Gastroesophageal sphincter (tissue), 4 donors: ENCODE measurements at places on chromosomes 1 and 21.

DNA sequence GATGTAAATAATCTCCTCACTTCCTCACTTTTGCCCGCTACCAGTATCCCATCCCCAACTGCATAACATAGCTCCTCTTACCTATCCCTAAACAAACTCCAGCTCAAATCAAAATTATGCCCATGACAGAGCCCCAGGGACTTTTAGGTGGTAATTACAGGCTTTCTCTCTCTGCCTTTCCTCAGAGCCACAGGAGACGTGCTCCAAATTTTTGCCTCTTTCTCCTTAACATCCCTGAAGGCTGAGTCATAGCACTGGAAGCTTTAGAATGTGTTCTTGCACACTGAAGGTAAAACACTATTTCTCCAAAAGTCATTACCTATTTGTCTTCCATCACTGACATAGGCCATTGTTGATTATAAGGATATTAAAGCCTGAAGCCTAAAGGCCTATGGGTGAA lies 263.5 kb upstream of the PLD5 start:
- no peak for ATAC-seq

DNA sequence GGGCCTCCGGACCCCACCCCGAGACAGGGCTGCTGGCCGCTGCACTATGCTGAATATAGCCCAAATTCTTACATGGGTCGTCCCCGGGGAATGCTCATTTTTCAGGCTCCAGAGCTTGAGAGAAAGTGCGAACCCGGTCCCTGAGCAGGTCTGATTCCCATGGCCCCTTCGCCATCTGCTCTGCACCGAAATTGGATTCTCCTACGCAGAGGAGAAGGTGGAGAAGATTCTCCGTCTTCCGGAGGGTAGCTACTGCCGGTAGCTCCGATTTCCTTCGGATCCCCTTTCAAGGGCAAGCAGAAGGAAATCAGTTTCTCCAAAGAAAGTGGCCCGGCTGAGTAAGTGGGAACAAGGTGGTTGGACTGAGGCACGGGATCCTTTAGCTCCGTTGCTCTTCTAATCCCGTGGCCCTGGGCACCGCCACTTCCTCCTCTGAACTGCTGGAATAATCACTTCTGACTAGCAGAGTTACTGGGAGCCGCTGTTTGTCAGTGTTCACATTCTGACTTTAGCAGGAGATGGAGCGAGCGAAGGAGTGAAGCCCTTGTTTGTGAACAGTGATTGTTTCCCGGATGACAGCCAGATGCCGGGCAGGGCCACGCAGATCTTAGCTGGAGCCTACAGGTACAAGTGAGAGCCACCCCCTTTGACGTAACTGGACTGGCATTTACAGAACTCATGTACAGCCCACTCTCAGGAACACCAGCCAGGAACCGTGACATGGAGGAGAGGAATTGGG lies 1.1 kb upstream of the ZNF496 start:
- no peak for ATAC-seq

GRCh38 chr1:172990598-172991215 lies 60.0 kb downstream of the TNFSF18 start:
- ATAC-seq: no peak

- no peak for ATAC-seq
These were observed 81.4 kb downstream of the CHRM3 start for GRCh38 chr1:239467730-239468129.

- peak; percentile 46 for ATAC-seq
These were observed 1.6 kb upstream of the STK40 start for GRCh38 chr1:36387141-36387949.

DNA sequence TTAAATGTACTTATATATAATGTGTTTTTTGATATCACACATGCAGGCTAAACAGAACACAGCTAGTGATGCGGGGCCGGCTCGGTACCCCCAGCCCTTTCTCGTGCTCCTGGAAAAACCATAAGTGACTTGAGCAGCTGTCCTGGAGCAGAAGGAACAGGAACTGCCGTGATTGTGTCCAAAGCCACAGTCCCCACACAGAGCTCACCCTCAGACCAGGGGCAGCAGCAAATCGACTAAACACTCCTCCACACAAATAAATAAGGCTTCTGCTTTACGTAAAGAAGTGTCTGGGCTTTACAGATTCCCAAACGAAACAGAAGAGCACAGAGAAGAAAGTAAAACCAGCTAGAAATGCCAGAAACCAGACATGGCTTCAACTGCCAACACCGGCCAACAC lies 9.6 kb downstream of the UBE2J2 start:
- ATAC-seq: no peak

DNA sequence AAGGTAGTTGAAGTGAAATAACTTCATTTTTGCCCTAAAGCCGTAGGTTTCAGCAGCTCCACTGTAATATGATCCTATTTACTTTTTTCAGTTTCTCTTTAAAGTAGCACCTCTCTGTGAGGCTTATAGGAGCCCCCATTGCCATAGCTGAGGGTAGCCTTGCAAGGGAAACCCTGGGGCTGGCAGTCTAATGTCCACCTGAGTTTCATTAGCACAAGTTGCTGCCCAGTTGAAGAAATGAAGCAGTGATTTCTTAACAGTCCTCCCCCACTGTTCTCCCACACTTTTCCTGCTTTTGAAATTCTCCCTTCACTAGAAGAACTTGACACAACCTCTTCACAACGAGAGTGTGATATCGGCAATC lies 1.5 kb downstream of the HMCN1 start:
- no peak for ATAC-seq

- ATAC-seq: no peak
These were observed 309.4 kb downstream of the NFIA start for GRCh38 chr1:61391730-61392129.

GRCh38 chr1:232322162-232322734 lies 307.7 kb downstream of the SIPA1L2 start:
- no peak for ATAC-seq

DNA sequence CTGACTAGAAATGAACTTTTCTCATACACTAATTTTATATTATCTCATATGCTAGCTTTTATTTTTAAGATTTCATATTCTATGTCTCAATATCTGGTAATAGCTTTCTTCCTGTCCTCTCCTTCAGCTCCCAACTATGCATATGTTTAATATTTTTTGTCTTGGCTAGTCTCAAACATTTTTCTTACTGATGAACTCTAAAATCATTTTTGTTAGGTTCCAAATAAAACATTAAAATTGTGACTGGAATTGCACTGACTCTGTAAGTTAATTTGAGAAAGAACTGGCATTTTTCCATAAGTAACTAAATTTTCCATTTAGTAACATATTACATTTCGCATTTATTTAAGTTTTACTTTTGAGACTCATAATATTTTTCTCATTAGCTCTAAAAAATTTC lies 368.5 kb upstream of the DPYD start:
- ATAC-seq: no peak

DNA sequence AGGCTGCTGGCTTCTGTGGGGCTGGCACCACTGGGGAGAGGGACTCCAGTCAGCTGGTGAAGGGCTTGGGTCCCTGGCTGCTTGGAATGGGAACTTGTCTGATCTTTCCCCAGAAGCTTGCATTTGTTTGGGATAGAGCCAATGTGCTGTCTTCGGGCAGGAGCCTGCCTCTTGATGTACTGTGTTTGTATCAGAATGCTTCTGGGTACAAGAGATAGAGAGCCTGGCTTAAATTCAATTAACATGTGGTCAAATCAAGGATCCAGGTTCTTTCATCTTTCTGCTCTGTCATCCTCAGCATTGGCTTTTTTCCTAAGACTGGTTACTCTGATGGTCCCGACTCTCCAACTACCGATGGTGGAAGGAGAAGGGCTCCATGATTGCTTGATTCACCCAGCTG lies 16.0 kb upstream of the PROK1 start:
- ATAC-seq: no peak

DNA sequence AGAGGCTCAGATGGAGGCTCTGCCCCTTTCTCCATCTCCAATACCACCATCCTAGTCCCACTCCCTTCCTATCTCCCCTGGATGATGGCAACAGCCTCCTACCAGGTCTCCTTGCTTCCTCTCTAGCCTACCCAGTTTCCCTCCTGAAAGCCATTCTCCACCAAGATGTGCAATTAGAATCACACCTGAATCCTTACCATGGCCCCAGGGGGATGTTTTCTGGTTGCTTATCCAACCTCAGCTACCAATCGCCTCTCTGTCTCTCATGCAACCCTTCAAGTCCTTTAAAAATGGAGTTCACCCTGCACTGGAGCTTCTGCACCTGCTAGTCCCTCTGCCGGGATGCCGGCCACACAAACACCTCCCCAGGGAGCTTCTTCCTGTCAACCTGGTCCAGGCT lies 2.9 kb downstream of the RCAN1 start:
- ATAC-seq: no peak

DNA sequence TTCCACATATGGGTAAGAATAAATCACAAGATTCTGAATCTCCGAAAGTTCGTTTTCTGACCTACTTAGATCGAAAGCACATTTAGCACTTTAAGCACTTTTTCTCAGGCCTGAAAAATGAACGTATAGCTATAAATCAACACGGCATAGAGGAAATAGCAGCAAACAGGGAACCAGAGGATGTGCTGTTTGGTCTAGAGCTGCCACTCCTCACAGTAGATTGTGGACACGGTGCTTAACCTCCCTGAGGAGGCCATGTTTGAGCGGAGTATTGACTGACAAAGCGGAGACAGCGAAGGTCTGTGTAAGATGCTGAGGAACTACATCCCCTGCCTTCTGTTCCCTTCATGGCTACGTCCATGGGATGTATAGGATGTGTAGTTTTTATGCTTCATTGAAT lies 452.8 kb upstream of the NCAM2 start:
- no peak for ATAC-seq

GRCh38 chr1:174928541-174928940 lies 71.2 kb upstream of the CACYBP start:
- ATAC-seq: no peak

DNA sequence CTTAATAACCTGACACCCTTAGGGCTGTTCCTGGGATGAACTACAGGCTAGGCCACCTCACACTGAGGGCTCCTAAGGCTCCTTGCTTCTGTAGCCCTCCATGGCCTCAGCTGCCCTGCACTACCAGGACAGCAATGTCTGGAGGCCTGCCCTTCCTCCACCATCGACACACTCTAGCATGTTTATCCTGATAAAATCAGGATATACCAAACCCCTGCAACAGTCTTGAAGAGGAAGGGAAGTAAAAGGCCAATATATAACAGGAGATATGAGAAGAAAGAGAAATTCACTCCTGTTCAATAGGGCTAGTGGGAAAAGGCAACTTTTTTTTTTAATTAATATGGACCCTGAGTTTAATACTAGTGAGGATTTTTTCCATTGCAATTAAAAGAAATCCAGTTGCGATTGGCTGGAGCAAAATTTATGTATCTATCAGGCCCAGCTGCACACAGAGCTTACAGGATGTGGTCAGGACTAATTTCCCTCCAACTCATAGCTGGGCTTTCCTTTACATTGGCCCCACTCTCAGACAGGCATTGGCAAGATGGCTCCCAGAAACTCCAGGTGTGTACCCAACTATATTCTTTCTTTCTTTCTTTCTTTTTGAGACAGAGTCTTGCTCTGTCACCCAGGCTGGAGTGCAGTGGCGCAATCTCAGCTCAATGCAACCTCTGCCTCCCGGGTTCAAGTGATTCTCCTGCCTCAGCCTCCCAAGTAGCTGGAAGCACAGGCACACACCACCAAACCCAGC lies 13.5 kb upstream of the ATP2B4 start:
- ATAC-seq: no peak

DNA sequence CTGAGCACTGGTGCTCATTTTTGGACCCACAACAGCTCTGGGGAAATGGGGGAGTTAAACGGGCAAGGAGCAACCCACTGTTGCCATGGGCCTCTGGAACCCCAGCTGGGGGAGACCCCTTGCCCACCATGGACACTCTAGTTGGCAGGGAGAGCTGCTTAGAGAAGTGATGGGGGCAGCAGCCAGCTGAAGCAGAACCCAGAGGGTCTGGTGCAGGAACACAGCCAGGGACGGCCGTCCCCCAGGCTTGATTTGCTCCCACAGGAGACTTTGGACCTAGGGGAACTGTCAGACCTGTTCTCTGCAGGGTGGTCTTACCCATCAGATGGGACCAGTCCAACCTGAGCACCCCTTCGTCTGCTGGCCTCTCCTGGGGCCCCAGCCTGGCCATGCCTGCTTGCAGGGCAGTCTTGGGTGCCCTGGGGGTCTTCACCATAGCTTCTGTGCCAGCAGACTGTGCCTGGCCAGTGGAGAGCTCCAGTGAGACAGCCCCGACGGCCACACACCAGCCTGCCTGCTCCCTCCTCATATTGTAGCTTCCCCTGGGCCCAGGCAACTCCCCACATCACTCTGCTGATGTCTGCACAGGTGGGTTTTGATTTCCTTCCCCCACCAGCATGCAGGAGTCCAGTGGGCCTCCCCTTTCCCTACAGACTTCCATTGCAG lies 11.3 kb downstream of the SPATC1L start:
- ATAC-seq: no peak

DNA sequence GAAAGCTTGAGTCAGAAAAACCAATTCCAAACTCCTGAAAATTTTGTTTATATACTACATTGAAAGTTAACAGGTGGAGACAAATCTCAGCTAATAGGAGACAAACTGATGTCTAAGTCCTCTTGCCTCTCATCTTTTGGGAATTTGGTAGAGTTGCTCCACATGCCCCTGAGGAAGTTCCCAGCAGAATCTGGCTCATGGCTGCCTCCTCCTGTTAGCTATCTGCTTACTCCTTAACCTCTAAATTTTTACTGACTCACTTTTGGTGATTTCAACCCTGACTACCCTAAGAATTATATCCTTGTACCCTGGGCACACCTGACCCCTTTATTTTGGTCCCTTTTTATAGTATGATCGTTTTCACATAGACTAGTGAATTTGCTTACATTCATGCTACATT lies 633.7 kb upstream of the USP24 start:
- ATAC-seq: no peak

DNA sequence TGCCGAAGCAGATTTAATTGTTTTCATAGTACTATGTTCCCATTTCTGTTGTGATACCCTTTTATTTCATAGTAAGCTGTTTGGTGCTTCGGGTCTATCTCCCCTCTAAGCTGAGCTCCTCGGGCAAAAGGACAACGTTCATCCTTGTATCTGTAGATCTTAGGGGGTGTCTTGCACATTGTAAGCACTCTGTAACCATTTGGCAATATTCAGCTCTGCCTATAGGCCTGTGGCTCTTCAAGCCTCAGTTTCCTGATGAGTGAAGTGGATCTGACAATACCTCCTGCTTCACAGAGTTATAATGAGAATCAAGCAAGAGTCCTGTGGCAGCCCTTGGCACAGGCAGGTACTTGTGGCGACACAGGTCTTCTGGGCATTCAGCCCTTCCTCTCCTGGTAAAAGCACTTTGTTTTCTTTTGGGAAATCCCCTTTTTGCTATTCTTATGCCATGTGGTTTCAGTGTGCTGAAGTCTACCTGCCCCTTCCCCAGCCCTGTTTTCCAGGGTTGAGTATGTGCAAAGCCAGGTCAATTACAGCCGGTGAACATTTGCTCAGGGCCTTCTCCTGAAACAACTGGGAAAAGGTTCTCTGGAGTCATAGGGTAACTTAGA lies 8.5 kb upstream of the EXO1 start:
- no peak for ATAC-seq

DNA sequence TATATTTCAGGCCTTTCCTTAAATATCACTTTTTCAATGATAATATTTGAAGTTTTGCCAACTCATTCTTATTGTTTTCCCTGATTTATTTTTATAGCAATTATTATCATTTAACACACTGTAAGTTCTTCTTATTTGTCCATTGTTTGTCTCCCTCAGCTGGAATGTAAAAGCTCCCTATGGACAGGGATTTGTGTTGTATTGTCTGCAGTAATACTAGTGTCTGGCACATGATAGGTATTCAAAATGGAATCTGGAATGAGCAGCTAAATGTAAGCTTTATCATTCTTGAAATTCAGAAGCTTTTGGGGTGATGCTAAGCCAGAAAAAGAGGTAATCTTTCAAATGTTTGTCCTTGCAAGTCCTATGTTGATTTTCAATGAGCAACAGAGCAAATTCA lies 112.1 kb downstream of the NEGR1 start:
- ATAC-seq: no peak
